KBM-7 (cell line): ENCODE measurements at places on chromosomes 1 and 21.

DNA sequence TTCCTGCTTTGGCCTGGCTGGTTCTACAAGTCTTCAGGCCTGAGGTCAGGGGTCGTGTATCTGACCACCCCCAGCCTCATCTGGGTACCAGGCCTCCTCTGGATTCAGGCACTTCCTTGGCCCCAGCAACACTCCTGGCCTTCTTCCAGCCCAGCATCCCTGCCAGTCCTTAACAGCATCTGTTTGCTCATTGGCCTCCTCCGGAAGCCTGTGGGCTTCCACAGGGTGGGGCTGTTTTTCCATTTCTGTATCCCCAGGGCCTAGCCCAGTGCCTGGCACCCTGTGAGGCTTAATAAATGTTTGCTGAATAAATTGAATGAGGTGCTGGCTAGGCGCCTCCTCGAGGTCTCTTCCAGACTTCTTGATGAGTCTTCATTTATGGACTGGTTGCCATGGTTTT is 21.5 kb upstream of the GPR37L1 start:
- no peak for DNase-seq

DNA sequence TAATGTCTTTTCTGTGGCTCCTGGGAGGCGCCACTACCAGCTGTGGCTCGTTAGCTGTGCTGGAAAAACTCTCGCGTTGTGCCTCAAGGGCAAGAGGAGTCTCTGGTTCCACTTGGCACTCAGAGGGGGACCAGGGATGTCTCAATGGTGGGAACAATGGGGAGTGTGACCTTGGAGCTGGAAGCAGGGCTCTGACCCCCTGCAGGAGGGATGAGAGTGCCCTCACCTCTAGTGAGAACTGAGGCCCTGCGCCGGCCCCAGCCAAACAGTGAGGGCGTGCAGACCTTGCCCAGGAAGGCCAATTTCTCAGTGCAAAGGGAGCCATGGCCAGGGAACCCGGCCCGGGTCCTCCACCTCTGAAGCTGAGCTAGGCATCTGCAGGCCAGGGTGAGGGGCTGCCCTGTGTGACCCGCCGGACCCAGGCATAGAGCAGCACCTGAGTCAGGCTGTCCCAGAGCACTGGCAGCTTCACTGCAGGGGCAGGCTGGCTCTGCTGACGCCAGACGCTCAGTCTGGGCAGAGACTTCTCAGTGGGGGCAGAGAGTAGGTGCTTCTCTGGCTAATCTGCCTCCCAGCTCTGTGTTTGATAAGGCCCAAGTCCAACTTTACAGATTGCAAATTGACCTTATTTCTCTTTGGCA is 1.8 kb downstream of the RD3 start:
- no peak for DNase-seq

DNA sequence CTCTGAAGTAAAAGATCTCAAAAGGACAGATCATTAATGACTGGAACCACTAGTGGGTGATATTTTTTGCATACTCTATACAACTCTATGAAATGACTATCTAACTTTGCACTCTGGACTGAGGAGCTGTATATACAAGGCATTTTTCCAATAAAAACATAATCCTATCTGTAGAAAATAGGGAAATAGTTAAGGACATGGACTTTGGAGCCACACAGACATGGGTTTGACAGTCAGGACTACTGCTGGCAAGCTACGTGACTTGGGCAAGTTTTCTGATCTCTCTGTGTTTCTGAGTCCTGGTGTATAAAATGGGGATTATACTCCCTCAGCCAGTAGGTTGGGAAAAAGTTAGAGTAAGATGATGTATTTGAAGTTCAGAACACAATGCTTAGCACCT is 20.9 kb upstream of the HSD3B2 start:
- DNase-seq: no peak

DNA sequence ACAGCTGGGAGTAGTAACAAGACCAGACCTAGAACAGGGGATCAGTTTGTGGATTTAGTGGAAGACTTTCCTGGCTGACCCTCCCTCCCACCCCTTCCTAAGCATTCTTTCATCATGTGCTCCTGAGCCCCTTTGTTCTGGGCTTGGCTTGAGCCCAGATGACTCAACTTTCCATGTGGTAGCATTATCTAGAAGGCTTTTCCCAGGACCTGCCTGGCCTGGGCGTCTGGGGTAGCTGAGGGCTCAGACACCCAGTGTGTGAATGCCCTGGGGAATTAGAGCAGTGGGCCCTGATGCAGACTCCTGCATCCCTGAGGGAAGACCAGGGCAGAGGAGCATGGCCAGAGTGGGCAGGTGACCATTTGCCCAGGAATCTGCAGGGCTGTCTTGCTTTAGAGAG is 44.1 kb upstream of the TSPAN2 start:
- no peak for DNase-seq

GRCh38 chr1:161164901-161165610 is 1.2 kb upstream of the PPOX start:
- DNase-seq: no peak

DNA sequence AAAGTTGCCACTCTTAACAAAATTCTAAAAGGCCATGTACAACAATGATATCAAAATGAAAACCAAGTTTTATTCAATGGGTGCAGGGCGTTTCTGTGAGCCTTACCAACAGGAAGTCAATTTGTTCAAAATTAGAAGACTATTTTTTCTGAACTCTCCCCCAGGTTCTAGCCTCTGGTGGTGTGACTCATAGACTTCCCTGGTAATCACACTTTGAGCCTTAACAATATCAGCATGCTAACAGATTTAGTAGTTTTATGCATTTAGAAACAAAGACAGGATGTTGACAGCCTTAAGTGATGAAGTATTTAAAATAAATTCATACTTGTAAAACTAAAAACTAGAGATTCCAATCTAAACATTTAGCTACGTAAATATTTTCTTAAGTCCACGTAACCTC is 88.4 kb downstream of the LRRC8C start:
- peak; percentile 51 for DNase-seq

- no peak for DNase-seq
These were observed 237.0 kb downstream of the MRPL39 start for GRCh38 chr21:25370311-25370744.

- DNase-seq: peak; percentile 28
These were observed at the start of gene FOXD3 for GRCh38 chr1:63322114-63322943. Gene FOXD3, plus strand, starts transcription at chr1:63322567. Its CDS starts 492 bp downstream, at chr1:63323059.

- no peak for DNase-seq
These were observed 27.5 kb downstream of the CSTB start for GRCh38 chr21:43748622-43749021.

DNA sequence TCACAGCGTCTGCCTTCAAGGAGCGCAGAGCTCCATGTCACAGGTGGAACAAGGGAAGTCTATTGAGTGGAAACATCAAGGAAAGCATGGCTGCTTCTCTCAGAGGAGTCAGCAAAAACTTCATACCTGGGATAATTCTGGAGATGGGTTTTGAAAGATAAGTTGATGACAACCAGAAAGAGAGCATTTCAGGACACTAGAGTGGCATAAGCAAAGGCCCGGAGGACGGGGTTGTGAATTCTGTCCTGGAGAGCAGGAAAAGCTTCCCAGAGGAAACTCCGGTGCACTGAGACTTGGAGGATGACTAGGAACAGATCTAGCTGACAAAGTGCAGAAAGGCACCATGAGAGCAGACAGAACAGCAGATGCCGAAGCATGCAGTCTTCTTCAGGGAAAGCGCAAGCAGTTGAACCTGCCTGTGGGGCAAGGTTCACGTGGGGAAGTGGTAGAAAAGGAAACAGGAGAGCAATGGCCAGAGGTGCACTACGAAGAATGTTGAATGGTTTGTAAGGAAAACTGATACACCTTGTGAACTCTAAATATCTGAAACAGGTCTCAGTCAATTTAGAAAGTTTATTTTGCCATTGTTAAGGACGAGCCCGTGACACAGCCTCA is 222.9 kb downstream of the PLPP3 start:
- no peak for DNase-seq
